Stimulated activated CD4-positive, alpha-beta T cell treated with anti-CD3 and anti-CD28 coated beads, Interleukin-15, amount 100 ng/mL, for 1 hour (primary cell): ENCODE measurements at places on chromosomes 7 and 10.

DNA sequence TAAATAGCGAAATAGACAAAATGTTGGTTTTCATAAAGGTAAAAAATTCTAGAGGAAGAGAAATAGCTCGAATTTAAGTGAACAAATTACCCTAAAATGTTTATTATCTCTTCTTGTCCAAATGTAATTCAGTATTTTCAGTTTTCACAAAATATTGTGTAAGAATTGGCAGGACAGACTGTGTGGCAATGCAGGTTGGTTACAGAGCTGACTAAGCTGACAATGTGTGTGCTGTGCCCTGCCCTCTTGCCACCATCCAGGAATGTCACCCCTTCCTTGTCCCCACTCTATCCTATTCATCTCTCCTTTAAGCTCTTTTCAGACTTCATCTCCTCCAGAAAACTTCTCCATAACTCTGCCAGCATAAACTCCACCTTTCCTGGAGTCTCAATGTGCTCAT, 46.1 kb downstream of the COL28A1 start:
- DNase-seq, result no peak

DNA sequence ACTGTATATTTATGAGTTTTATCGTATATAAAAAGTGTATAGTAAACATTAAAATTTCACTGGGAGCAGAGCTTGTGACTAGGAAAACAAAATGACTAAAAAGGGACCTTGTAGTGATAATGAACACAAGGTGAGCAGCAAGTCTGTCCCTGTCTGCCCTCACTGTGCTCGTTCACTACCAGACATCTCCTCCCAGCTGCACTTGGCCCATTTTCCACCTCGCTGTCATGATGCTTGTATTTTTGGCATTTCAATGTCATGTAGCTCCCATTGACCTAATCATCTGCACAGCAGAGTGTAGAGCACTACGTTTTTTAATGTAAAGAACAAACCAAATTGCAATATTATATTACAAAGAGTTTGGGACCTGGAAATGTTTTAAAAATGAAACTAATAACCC, 207.2 kb downstream of the ZEB1 start:
- no peak for DNase-seq

DNA sequence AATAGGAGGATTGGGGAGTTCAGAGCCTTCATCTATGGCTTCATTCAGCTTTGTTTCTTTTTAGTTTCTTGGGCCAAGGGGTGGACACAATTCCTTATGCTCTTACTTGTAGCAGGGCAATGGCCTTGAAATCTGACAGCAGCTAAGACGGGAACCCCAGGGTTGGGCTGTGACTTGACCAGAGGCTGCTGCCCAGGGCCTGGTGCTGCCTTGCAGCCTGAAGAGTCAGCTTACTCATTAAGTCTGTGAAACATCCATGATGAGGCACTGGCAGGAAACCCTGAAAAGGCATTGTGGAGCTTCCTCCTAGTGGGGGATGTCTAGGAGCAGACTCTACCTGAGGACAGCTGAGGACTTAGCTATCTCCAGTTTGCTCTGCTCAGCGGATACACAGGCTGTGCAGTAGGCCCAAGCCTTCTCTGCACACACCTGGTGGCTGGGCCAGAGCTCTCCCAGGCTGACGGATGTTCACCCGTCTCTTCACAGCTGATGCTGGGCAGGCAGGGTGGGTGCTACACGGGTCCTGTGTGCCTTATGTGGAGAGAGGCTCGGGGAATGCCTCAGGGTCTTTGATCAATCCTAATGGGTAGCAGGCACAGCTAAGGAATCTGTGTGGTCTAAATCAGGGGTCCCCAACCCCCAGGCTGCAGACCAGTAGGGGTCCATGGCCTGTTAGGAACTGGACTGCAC, 17.8 kb downstream of the CXCL12 start:
- DNase-seq, result no peak

GRCh38 chr7:156478486-156478885, 162.1 kb upstream of the RNF32 start:
- DNase-seq, result no peak

DNA sequence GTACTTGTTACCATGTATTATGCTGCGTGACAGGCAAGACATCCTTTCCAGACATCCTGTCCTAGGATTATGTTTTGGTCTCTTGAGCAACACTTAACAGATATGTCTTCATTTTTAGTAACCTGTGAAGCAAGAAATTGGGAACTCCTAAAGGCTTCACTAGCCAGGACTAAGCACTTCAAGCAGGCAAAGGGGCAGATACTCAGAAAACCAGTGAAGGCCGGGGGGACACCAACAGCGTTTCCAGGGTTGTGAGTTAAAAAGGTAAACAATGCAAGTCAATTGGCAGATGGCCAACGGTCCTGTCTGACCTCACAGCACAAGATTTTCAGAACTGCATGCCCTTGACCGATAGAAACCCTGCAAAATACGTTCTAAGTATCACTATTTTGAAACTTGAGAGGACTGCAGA, 77.6 kb upstream of the SFMBT2 start:
- DNase-seq, result no peak
